ENCODE measurements at places on chromosomes 5 and 9.

GRCh38 chr5:77400645-77401044 is 91.5 kb downstream of the WDR41 start:
- DNase-seq, result no peak

DNA sequence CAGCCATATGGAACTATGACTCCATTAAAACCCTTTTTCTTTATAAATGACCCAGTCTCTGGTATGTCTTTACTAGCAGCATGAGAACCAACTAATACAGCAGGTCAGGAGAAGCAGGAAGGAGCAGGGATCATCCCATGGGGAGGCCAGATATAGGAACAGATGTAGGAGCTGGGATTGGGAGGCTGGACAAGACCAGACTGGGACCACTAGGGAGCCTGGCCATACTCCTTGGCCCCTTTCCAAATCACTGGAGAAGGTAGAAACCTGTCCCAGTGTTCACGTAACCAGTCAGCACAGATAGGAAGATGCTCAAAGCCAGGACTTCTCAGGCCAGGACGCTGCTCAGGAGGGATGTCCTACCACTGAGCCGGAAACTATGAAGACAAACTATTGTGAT is 95.5 kb downstream of the LMX1B start:
- DNase-seq, result no peak

DNA sequence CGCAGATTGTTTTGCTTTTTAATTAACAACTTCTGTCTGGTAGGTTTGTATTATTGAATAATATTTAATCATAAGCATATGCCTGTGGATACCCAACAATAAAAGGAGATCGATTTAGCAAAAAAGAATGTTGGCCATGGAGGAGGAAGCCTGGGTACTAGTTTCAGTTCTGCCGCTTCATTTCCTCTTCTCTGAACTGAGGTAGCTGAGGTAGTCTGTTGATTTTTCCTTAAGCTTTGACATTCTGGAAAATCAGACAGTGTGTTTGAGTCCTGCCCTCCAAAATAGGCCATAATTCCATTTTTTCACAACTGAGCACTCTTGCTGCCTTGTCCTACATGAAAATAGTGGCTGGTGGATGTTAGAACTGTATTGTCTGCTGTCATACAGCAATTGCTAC is 6.0 kb upstream of the GPR21 start:
- DNase-seq, result no peak

GRCh38 chr5:179263391-179264052 is 81.7 kb downstream of the ADAMTS2 start:
- no peak for DNase-seq

DNA sequence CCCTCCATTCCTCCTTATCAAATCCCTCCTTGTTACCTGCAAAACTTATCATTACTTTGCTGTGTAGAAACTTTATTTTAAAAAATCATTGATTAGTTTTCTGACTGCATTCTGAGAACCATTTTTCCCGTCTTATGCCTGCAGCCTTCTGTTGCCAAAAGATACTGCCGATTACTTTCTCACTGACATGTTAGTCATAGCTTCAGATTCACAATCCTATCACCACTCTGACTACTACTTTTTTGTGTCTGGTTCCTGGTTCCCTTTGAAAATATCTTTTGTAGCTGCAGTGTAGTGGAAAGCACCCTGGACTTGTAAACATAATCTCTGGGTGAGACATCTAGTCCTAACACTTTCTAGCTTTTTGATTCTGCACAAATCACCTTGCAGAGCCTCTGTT is 71.7 kb downstream of the NR2F1 start:
- no peak for DNase-seq

DNA sequence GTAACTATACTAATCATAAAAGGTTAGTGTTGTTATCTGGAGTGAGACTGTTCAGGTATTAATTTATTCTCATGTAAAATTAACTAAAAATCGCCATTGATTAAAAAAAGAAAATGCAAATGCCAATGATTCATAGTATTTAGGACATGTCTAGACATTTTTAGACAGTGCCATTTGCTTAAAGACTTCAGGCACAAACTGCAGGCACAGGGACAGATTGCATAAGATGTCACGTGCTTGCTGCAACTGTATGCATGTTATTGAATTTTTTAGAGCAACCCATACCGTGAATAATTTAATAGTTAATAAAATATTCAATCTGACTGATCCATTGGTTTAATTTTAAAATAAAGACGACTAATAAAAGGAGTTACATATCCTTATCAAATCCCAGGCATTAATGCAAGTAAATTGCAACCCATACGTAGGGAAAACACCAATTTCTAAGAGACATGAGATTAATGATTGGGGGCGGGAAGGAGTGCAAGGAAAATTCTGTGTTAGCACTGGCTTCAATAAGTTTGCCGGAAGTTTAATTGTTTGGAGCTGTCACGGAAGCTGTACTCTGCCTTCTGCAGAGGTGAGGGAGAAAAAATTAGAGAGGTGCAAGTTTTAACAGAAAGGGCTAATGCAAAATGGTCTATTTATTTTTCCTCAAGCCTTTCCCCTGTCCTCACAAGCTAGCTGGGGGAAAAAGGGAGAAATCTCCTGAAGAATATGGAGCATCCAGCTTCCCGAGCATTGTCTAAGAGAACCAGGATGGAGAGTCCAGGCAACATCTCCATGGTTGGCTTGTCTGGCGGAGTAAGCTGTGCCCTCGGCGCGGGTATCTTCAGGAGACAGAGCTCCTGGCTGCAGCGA is 2.9 kb downstream of the EDIL3 start:
- DNase-seq, result no peak

DNA sequence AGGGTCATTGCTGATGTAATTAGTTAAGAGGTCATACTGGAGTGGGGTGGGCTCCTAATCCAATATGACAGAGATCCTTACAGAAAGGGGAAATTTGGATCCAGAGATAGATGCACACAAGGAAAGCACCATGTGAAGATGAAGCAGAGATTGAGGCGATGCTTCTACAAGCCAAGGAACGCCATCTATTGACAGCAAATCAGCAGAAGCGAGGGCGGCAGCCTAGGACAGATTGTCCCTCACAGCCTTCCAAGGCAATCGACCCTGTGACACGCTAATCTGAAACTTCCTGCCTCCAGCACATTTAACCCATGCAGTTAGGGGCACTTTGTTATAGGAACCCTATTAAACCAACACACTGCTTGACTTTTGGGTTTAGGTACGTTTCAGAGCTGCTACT is 285.1 kb upstream of the DAP start:
- DNase-seq, result no peak

GRCh38 chr9:117574099-117574498 is 130.1 kb upstream of the TLR4 start:
- DNase-seq, result no peak

DNA sequence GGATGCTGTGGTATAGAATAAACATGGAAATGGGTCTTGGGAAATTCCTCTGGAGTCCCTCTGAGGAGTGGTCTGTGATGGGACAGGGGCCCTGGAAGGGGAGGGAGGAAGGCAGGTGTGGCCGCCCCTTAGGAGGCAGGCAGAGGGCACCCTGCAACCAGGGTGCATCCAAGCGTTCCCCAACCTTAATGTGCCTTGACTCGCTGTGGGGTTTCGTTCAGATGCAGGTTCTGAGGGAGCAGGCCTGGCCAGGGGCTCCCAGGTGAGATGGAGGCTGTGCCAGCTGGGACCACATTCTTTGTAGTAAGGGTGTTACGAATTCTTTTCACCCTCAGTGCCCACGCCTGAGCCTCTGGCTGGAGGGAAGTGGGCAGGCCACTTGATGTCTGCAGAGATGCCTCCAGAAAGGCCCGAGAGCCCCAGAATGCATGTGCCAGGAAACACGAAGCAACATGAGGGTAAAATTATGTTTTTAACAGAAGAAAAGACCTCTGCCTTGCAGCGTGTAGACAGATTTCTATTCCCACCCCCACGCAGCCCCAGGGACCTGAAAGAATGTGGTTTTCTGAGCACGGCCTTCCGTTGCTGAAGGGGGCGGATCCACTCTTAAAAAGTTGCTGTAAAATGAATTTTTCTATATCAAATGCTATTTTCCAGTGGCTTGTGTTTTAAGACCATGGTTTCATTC is 150.4 kb upstream of the IER5L start:
- no peak for DNase-seq

DNA sequence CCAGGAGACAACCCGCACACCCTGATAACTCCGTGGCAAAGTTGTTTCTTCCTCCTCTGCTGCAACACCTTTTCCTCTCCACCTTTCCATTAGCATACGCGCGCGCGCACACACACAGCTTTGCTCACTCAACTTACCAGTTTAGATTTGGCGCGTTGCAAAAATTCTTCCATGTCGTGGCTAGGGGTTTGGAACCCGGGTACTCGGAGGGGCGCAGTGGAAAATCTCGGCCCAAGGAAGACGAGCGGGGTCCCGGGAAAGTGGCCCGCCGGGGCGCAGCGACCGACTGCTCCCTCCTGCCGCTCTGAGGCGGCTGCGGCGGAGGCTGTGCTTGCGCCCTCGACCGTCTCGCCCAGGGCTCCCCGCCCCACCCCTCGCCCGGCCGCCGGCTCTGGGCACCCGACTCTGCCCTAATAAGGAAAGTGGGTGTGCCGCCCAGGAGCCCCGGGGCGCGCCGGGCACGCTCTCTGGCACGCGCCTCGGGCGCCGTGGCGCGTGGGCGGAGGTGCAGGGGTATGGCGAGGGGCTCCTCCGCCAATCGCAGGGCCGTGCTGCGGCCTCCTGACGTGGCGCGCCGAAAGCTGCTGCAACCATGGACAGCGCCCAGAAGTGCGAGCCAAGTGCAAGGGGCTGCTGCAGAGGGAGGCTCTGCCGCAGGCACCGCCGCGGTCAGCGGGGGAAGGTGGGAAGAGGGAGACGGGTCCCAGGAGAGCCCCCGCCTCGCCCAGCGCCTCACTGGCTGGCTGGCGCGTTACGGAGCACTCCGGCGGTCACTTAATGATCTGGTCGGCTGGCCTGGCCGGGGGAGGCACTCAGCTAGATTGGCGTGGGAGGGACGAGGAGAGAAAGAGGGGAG is at the start of gene PRUNE2:
PRUNE2 (minus strand) TSS at position 324 of the 856 bp plus-strand sequence; CDS start at position 173, 151 bp downstream.
- no peak for DNase-seq

DNA sequence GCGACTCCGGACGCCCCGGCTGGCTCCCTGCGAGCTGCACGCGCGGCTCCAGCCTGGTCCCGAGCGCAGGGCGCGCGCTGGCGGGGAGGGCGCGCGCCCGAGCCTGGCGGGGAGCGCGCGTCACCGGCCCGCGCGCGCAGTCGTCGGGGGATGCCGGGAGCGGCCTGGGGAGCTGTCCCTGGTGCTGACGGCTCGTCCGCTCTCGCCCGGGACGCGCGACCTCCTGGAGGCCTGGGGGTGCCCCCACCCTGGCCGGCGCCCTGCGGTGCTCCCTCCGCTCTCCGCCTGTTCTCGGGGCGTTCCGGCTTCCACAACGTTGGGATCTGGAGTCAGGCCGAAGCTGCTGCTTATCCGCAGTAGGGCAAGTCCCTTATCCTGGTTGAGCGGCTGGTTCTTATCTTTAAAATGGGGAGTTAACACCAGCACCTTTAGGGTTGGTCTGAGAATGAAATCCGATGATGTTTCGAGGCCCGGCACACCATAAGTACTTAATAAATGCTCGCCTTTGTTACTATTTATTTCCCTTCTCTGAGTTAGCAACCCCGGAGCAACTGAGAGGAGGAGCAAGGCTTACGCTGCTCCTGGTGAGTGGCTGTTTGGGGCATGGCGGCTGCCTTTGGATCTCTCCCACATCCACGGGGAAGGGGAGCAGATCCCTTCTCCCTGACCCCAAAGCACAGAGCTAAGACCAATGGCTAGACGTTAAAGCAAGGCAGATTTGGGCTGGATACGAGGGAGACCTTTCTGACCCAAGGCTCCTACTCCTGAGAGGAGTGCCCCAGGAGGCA is at the start of gene FAM163B:
FAM163B (minus strand) TSS at position 79 of the 788 bp plus-strand sequence. CDS start 29,166 bp downstream, outside the sequence.
- DNase-seq, result peak; percentile 38

GRCh38 chr5:1063661-1064382 is 48.0 kb downstream of the SLC12A7 start:
- DNase-seq, result no peak

- no peak for DNase-seq
These were observed 70.8 kb downstream of the IL6ST start for GRCh38 chr5:55923865-55924500.

DNA sequence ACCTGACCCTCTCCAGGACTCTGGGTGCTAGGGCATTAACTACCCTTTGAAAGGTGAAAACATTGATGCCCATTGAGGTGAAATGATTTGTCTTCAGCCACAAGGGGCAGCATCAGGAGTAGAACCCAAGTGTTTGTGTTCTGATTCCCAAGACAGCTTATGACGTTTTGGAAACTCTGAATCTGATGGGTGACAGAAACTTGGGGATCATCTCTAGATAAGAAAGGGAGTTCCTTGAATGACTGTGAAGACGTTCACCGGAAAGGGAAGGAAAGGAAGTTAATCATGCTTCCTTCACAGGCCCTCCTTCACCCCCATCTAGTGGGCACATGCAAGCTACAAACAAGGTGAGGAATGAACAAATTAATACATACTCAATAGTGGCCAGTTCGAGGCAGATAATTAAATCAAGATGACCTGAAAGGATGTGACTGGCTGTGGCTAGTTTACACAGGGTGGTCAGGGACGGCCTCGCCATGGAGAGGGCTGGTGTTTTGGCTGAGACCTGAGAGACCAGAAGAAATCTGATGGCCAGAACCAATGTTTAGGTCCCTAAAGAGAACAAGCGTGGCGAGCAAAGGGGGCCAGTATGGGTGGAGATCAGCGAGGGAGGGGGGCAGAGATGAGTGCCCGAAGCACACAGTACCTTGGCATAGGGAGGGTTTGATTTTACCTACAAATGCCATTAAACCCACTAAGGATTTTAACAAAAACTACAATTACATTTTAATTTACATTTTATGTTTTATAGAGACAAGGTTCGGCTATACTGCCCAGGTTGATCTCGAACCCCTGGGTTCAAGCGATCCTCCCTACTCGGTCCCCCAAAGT is 937 bp upstream of the SLC26A2 start:
- peak; percentile 81 for DNase-seq

DNA sequence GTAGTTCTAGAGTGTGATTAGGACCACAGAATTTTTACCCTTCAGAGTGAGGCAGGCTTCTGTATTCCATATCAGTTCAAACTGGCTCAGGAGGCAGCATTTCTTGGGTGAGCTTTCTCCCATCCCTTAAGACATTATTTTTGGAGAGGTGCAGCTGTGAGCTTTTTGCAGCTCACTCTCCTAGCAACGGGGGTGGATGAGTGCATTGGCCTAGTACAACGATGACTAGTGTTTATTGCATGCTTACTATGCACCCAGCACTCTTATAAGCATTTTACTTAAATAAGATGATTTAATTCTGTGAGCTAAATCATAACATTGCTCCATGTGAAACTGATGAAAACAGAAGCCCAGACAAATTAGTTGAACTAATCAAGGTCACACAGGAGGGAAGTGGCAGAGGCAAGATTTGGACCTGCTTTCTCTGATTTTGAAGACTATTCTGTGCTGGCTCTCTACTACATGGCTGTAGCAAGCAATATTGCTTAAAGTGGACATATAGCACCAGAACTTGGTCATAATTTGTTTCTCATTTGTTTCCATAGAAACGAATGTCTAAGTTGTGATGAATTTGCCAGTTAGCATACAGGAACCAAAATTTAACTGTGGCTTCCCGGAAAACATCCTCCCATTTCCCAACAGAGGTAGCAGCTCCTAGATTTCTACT is 372.1 kb upstream of the RIOK2 start:
- DNase-seq, result no peak

DNA sequence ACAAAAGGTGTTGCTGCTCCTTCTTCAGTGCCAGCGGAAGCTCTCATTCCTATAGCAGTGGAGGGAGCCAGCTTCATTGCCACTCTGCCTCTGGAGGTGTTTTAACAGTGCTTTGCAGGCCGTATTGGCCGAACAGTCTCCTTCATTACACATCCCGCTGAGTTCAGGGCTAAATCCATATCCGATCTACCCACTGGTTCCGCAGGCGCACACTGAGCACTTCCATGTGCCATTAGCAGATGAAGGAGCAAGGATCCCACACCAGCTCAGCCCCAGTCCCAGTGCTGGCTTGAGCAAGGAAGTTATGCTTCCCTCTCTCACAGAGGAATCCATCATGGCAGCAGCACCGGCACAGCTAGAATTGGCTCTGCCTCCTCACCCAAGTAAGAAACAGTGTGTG is 121.2 kb upstream of the IRX2 start:
- DNase-seq, result no peak
